ENCODE measurements at places on chromosomes 4 and X.

DNA sequence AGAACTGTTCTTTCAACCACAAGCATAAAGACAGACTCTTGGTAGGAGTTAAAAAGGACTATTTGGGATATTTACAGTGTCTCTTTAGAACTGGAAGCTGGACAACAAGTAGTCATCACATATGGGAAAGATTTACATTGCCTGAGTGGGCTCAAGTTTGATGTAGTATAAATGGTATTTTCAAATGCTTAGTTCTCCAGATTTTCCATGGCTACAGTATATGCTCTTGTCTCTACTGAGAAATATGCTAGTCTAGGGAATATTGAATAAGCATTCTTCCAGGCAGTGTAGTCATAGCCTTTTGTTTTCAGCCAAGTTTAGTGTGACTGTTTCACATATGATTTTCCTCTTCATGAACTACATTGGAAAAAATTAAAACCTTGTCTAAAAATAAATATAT lies 315.6 kb downstream of the ARHGAP24 start:
- DNase-seq = no peak

GRCh38 chr4:78926826-78927225 lies 12.4 kb downstream of the PAQR3 start:
- no peak for DNase-seq

DNA sequence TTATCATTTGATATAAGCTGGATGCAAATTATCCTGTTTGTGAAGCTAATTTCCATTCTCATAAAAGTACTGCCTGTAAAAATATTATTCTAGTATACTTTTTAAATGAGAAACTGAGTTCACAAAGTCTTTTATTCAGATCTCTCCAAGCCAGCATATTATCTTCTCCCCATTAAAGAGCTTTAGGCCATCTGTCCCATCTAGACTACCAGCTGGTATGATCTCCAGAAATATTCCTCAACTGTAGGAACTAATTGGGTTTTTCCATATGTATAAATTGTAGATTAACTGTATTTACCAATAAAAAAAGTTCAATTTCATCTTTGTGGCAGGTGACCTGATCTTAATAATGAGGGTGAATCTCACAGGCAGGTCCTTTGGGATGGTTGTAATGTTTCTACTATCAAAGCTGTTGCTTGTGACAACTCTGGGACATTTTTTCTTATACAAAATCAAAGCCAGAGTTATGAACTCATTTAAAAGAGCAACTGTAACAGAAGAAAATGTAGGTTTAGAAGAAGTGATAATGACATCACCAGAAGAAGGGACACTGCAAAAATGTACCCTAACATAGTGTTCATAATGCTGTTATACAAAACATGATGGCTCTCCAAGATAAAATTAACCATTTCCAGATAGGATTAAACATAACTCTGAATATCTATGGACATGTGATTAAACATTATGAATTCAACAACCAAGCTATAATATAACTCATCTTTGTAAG lies 132.8 kb downstream of the KCNIP4 start:
- DNase-seq = no peak

DNA sequence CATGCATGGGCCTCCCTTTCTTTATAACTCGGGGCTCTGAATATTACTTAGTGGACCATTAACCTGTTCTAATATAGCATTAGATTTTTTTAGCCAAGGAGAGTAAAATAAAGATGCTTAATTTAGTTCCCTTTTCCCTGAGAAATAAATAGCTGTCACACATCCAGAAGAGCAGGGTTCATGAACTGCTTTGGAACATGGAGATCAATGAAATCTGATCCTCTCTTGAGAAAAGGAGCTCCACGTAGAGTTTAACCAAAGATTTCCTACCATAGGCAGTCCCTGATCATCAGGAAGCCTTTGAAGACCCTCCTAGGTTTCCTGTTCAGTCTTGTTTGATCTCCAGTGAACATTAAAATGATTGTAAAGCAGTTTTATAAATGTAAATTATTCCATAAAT lies 8.5 kb upstream of the PCDH19 start:
- DNase-seq = no peak

GRCh38 chrX:47638816-47639215 lies 9.1 kb upstream of the CFP start:
- DNase-seq = no peak

DNA sequence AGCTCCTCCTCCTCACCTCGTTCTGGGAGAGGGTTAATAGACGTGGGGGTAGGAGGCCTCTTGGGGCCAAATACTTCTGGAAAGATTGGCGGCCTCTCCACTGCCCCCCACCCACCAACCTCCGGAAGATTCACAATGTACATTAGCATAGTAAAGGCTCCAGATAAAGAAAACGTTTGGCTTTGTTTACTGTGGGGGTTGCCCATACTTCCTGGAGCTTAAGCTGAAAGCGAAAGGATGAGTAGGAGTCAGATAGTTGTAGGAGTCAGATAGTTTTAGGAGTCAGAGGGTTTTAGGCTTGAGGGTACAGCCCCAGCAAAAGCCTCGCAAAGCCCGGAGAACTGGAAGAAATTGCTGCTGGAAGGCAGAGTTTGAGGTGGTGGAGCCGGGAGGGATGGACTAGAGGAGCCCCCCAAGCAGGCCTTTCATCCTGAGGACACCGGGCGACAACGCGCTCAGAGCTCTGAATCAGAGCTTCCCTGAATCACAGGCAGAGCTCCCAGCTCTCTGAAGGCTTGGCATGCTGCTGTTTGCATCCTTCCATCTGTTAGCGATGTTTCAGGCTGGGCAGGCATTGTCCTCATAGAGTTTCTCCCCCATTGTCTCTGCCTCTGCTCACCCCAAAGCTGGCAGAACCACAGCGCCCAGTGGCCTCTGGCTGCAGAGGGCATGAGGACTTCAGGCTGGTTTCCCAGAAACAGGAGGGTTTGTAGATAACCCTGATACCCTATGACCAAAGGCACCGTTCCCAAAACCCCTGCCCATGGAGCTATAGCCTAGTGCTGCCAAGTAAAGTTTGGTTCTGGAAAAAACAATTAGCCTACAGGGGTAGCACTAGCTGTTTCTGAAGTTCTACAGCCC lies 280.7 kb downstream of the BCOR start:
- DNase-seq = no peak

GRCh38 chrX:154123241-154124219 lies 20.5 kb upstream of the OPN1LW start:
- no peak for DNase-seq

DNA sequence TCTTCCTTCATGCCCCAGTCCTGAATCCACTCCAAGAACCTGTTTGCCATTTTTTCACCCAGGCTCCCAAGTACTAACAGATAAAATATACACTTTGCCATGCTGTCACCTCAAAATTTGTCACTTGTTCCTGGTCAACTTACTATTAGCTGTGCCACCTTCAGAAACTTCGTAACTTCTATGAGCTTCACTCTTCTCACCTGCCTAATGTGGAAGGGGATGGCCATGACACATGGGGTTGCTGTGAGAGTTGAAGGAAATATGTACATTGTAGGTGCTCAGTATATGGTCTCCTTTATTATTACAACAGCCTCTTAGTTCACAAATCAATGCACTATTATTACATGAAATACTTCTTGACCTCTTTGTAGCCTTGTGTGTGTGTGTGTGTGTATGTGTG lies 10.4 kb downstream of the TMSB4X start:
- no peak for DNase-seq

GRCh38 chrX:70497026-70497425 lies 52.4 kb downstream of the DLG3 start:
- DNase-seq = no peak

- DNase-seq = no peak
Measured at GRCh38 chr4:69497076-69497475, 1.4 kb upstream of the UGT2B4 start.

GRCh38 chrX:115579786-115580294 lies 18.9 kb downstream of the PLS3 start:
- no peak for DNase-seq

GRCh38 chr4:134668237-134668636 lies 466.6 kb upstream of the PABPC4L start:
- DNase-seq = no peak

GRCh38 chrX:16827225-16827624 lies 41.0 kb downstream of the TXLNG start:
- no peak for DNase-seq

DNA sequence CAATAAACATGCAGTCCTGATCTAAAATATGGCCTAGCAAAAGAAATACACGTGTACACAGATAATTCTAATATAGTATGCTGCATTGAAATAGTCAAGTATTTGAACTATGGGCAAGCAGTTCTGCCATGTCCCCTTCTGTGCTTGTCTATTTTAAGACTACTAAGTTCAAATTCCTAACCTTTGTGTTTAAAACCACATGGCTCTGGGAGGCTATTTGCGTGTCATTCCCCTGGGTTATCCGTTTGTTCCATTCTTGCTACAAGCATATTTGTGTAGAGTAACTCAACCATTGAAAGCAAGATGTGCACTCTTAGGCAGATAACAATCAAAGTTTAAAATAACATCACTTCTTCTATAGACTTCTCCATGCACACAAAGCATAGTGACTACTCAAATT lies 25.4 kb upstream of the TBC1D1 start:
- DNase-seq = no peak

DNA sequence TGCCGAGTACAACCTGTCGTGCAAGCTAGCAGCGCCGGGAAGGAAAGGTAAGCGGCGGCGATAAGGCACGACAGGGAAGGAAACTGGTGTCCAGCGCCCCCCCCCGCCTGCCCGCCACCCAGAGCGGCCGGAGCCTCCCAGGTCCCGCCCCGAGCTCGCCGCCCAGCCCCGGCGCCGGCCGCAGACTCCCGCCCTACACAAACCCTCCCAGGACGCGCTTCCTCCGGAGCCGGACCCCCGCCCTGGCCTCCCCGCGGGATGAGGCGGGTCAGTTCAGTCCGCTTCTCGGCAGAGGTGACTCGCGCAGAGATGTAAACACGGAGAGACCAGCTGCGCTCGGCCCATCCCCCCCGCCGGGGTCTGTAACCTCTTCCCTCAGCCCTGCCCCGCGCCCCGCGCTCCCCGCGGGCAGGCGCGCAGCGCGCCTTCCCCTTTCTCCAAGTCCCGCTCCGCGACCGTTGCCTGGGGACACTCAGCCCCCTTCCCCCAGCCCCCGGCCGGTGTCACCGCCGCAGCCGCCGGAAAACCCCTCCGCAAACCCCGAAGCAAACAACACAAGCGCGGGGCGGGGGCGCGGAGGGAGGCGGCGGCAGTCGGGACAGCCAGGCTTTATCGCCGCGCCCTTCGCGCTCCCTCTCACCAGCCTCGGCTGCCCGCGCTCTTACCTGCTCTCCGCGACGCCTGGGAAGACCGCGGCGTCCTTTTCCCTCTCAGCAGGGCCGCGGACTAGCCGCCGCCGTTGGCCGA lies 543 bp downstream of the ELF2 start:
- peak; percentile 93 for DNase-seq

DNA sequence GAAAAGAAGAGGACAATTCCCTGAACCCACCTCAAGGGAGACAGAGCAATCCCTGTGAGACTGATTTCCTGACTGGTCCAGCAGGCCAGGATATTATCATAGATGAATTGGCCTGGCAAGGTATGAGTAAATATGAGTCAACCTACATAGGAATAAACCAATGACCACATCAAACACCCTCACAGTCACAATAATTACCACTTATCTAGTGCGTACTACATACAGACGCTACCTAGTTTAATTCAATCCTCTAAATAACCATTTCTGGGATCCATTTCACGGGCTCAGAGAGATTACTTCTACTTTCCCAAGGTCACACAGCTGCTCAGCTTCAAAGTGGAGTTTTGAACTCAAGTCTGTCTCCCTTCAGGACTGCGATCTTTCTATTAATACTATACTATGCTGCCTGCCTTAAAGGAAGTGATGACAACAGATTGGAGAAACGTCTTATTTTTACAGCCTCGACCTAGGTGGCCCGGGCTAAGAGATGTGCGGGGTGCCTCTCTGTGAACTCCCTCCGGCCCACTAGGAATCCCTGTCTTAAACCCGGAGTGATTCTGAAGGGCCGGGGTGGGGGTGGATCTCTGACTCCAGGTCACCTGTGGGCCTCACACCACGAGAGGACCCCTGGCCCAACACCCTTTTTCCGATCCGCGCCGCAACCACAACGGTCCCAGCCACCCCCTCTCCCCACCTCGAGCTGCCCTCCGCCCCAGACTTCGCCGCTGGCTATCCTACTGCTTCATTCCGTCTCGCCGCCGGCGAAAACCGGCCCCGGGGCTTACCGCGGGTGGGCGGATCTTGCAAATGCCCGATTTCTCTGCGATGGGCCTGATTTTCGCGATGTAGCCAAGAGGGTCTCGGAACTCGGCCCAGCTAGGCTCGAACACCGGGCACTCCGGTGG lies 800 bp downstream of the KDM5C start:
- DNase-seq = no peak

- DNase-seq = no peak
Measured at GRCh38 chrX:64580035-64580434, 184.8 kb upstream of the MTMR8 start.

DNA sequence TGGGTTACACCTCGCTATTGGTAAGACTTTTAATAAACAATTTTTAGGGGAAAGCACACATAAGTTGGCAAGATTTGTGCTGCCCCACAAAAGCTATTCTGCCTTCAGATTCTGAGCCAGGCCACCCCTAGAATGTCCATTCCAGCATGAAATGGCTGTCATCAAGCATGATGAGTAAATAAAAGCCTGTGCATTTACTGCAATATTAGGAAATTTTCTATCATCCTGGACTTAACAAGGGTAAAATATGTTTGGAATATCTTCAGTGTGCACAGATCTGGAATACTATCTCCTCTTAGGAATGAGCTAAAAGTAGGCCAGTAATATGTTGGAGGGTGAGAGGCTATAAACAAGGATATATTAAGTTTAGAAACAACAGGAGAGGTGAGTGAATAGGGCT lies 510.9 kb downstream of the ANKRD50 start:
- no peak for DNase-seq

DNA sequence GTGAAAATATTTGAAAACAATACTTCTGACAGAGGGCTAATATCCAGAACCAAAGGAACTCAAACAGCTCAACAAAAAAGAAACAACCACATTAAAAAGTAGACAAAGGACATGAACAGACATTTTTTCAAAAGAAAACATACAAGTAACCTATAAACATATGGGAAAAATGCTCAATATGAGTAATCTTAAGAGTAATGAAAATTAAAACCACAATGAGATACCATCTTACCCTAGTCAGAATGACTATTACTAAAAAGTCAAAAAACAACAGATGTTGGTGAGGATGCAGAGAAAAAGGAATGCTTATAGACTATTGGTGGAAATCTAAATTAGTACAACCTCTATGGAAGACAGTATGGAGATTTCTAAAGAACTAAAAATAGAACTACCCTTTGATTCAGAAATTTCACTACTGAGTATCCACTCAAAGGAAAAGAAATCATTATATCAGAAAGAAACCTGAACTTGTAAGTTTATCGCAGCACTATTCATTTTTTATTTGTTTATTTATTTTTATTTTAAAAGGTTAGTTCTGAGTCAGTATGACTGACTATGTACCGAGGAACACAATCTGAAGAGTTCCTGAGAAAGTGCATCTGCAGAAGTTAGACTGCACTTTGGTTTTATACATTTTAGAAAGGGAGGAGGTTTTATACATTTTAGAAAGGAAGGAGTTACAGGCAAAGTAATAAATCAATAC lies 231.3 kb downstream of the INPP4B start:
- DNase-seq = no peak

DNA sequence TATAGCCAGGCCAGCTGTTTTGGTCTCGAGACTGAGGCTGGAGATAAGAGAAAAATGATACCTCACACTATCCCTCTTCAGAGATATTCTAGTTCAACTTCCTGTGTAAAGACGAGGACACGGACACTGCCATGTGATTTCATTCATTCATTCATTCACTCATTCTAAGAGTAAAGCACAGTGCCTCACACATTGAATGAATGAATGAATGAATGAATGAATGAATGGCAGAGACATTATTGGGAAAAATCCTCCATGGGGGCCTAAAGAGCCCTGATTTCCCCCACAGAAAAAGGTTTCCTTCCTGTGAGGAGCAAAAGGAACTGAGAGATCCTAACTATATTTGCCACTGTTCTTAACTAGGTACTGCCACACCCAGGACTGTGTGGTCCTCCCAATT lies 183.4 kb upstream of the MAP3K15 start:
- DNase-seq = no peak

Measured in WERI-Rb-1 (cell line).